Dorsolateral prefrontal cortex (tissue), 122 donors: ENCODE measurements at places on chromosomes 11 and 22. TPM values are rescaled to one million over a fixed set of nuclear protein-coding genes. Genes with fewer than 3 reads are reported as not detected.

FOLR3 gene
- not detected for total RNA-seq

PTGDR2 gene
- total RNA-seq: 4.6 TPM

MPZL2 gene
- total RNA-seq: 5.8 TPM

DNA sequence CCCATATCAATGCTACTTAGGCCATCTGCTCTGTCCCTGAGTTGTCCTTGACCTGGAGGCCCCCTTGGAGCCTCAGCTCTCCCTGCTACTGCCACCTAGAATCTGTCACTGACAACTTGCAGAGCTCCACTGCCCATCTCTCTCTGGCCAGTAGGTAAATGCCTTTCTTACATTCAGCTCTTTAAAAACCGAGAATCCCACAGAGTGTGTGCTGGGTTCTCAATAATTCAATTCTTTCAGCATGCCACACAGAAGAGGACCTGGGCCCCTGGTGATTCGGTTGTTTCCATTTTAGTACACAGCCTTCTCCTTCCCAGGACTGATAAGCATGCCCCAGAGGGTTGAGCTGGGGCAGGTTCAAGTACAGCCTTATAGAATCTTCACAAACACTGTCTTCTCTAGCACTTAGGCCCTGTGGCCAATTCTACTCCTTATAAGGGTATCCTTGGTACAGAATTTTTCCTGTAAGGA, 22.0 kb upstream of the IPO7 start:
- no peak for DNase-seq

DNA sequence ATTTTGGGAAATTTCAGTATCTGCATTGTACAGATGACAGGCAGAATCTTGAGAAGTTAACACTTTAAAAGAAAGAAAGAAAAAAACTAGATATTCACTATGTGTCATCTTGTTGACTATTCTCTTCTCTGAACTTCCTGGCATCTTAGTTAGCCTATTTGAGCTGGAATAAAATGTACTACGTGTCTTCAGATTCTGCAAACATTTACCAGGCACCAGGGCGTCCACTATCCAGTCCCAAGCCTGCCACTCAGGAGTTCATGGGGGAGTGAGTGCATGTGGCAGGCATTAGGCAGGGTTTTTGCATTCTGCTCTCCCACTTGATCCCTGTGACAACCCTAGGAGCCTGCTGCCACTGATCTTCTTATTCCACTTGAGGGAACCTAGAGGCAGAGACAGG, 25.0 kb downstream of the TIMP3 start:
- no peak for DNase-seq

DNA sequence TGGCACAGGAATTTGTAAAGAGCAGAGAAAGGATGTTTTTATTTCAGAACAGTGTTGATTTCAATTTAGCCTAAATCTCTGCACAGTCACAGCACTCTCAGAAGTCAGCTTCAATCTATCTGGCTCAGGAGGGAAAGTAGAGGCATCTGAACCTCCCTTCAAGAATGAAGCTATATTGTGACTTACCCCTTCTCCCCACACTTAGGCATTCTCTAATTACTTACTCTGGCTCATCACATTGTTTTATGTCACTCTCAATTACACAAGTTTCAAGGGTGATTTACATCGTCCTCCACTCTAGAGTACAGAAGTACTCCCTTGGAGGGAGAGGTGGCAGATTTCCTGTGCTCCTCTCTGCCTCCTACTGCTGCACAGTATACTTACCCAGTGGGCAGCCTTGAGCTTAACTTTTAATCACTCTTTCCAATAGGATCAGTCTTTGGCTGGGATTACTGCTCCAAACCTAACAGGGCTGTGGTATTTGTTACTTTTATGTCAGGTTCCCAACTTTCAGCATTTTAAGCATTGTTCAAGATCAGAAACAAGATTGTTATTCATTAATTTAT, 211.4 kb downstream of the AASDHPPT start:
- no peak for DNase-seq

- DNase-seq: no peak
These were observed 621.5 kb upstream of the LUZP2 start for GRCh38 chr11:23875176-23875850.

DNA sequence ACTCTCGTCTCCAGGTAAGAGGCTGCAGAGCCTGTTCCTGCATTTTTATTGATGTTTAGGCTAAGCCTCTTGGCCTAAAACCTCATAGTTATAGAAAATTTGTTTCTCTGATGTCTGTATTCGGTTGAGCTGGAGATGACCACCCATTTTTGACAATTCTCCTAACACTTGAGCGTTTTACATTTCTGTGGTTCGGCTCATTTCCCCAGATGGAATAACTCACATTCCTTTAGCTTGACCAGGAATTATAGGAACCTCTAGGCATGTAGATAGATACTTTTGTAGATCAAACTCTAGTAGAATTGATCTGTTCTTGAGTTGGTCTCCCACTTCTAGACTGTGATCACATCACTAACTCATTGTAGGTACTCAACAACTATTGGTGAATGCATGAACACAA, 172.6 kb upstream of the CADM1 start:
- no peak for DNase-seq

GRCh38 chr11:118771547-118772288, 19.2 kb downstream of the DDX6 start:
- no peak for DNase-seq
